ENCODE measurements at places on chromosomes 3 and 15. TPM values are rescaled to one million over a fixed set of nuclear protein-coding genes. Genes with fewer than 3 reads are reported as not detected.

DNA sequence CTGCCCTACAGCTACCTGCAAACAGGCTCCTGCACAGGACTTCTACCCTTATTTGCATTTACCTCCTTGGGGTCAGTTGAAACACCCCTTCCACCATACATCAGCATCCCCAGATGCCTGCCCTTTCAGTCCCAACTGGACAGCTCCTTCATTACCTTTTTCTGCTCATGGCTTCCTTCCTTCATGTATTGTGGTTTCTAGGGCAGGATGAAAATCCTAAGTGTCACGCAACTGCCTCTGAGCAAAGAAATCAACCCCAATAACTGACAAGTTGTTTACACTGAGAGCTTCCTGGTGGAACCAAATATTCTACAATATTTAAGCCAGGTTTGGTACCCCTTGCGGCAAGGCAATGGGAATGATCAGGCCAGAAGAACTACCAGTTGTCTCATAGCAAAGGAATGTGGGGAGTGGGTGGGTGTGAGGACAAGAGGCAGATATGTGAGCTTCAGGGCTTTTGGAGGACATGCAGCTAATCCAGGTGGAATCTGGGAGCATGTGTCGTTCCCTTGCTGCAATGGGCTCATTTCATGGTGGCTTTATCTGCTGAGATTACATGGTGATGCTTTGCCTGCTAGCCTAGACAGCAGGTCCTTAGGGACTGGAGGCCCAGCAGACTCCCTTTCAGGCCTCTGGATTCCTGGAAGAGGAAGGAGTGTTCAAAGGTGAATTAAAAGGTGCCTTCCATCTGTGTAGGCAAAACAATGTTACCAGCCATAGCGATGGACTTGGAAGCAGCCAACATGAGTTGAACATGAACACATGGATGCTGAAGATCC lies 34.9 kb downstream of the PPCDC start:
- no peak for DNase-seq

DNA sequence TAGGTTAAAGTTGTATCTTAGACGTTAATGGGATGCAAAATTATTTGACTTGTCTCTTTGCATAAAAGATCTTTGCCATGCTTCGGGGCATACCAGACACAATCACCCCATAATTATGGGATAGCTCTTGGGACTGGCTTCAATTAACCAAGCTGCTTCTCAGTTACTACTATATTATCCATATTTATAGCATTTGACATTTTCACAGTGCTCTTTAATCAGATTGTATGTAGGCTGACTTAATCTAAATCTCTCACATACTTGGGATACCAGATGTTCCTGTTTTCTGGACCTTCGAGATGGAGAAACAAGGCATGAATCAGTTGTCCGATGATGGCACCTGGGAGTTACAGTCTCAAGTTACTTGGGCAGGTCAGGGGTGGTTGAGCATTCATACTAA lies 27.2 kb upstream of the ABHD17C start:
- DNase-seq = no peak

ATP13A5 gene
- total RNA-seq = not detected

DNA sequence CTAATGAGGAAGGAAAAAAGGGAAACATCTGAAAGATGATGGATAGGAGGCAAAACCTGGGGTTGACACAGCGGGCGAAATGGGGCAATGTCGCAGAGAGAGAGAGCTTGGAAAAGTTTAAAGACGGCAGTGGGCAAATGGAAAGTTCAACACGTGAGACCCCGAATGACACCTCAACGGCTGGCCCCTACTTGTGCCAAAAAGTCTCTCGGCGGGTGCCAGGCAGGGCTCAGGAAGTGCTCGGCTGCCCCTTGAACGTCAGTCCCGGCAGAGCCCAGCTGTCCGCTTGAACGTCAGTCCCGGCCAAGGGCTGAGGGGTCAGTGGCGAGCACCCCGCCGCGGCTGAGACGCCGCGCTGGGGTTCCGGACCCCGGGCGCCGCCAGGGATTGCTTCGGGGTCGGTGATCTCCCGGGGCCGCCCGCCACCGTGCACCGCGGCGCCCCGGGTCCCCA lies 658 bp downstream of the EOGT start:
- no peak for DNase-seq

ATP8B4 gene
- total RNA-seq = 6.8 TPM

GOLGA6L26 gene
- total RNA-seq = not detected

DNA sequence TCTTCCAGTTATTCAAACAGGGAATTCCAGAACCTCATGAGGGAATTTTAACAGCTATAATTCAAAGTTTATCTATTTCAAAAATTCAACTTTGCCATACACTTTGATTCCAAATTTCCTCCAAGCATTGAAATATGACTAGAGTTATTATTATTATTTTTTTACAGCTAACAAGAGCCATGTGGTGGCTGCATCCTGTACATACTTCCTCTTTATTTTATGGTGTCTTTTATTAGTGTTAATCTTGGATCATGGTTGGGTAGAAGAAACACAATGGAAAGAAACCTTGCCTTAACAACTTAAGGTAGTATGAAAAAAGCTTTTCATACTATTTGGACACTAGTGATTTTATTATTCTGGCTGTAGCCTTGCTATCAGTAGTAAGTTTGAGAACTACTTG lies 52.7 kb downstream of the TFG start:
- DNase-seq = no peak

Data from activated CD4-positive, alpha-beta T cell treated with anti-CD3 and anti-CD28 coated beads, Interleukin-2, amount 10 ng/mL, durations not matched to agents 7 days and 5 days (primary cell).